ENCODE measurements at places on chromosomes 3 and 15. TPM values are rescaled to one million over a fixed set of nuclear protein-coding genes. Genes with fewer than 3 reads are reported as not detected.
A peak's percentile ranks its signal among the peaks of the same experiment; 100 is the strongest.

DNA sequence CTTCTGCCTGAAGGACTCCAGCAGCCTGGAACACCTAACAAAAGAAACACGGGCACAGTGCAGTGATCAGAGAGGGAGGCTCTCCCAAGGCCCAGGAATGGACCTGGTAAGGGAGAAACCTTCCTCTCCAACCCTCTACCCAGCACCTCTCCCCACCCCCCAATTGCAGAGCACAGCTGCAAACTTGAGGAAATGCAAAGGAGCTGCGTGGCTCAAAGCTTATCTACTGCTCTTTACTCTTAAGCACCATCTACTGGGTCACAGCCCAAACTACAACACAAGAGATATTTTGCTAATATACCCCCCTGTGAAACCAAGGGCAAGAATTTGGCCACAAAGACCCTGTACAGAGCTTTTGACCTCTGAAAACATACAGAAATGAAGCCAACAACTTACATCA is 328.3 kb downstream of the OXSM start:
- no peaks in the 10 kb centered on the region for H3K4me1 ChIP-seq
- H3K4me3 ChIP-seq: no peak overlapping the region
- H3K27ac ChIP-seq: no peak overlapping the region
- no peak for DNase-seq
- no peaks in the 10 kb centered on the region for H3K27me3 ChIP-seq
- H3K36me3 ChIP-seq: no peaks in the 10 kb centered on the region

DNA sequence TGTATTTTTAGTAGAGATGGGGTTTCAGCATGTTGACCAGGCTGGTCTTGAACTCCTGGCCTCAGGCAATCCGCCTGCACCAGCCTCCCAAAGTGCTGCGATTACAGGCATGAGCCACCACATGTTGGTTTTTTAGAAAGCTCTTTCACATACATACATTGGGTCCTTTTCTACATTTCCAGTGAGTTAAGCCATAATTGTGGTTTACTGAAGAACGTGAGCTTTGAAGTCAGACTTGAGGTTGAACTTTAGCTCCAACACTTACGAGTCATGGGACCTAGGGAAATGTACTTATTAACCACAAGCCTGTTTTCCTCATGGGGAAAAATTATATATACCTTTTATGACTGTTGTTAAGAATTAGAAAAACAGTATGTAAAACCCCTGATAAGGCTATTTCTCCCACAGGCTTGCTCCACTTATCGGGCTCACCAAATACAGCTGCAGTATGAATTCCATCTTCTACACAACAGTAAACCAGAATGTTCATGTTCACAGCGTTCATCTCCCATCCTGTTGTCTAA is 39.0 kb downstream of the GPR160 start:
- no peaks in the 10 kb centered on the region for H3K27me3 ChIP-seq
- no peaks in the 10 kb centered on the region for H3K4me1 ChIP-seq
- H3K36me3 ChIP-seq: no peaks in the 10 kb centered on the region
- DNase-seq: no peak

GRCh38 chr3:100957261-100957986 is 35.8 kb downstream of the ABI3BP start:
- H3K36me3 ChIP-seq: no peaks in the 10 kb centered on the region
- H3K27ac ChIP-seq: peak overlapping the region; percentile 6
- H3K4me3 ChIP-seq: no peak overlapping the region
- DNase-seq: no peak

- H3K4me3 ChIP-seq: no peak overlapping the region
- no peak for DNase-seq
- no peaks in the 10 kb centered on the region for H3K4me1 ChIP-seq
- no peaks in the 10 kb centered on the region for H3K36me3 ChIP-seq
Measured at GRCh38 chr3:44883999-44884431, 9.6 kb downstream of the TGM4 start.

DNA sequence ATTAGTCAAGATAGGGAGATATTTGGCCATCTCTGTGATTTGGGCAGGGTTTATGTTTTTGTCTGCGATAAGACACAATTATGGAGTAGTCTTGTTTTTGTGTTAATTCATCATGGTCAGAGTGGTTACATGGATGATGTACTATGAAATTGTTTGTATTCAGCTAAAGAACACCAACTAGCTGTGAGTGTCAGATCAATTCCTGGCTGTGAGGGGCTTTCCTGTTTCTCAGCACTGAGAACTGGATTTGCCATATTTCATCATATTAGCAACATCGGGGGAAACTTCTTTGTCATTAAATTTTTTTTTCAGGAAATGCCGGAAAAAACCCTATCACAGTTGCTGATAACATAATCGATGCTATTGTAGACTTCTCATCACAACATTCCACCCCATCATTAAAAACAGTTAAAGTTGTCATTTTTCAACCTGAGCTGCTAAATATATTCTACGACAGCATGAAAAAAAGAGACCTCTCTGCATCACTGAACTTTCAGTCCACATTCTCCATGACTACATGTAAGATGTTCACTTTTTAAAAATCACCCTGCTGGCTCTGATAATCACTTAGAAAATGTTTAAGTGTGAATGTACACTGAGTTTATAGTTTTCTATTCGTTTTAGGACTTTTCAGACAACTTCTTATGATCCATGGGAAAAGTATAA is 49.2 kb downstream of the PARP15 start:
- no peaks in the 10 kb centered on the region for H3K36me3 ChIP-seq
- H3K4me3 ChIP-seq: no peak overlapping the region
- H3K27me3 ChIP-seq: no peaks in the 10 kb centered on the region
- no peak overlapping the region for H3K27ac ChIP-seq

GRCh38 chr15:59303633-59304032 is 69.0 kb downstream of the MYO1E start:
- H3K4me1 ChIP-seq: peaks cover 11% of the 10 kb centered on the region
- no peak overlapping the region for H3K4me3 ChIP-seq
- H3K36me3 ChIP-seq: no peaks in the 10 kb centered on the region
- H3K27me3 ChIP-seq: no peaks in the 10 kb centered on the region

GRCh38 chr15:95656595-95656994 is 673.9 kb upstream of the NR2F2 start:
- no peak overlapping the region for H3K4me3 ChIP-seq
- H3K4me1 ChIP-seq: no peaks in the 10 kb centered on the region
- no peaks in the 10 kb centered on the region for H3K36me3 ChIP-seq

DNA sequence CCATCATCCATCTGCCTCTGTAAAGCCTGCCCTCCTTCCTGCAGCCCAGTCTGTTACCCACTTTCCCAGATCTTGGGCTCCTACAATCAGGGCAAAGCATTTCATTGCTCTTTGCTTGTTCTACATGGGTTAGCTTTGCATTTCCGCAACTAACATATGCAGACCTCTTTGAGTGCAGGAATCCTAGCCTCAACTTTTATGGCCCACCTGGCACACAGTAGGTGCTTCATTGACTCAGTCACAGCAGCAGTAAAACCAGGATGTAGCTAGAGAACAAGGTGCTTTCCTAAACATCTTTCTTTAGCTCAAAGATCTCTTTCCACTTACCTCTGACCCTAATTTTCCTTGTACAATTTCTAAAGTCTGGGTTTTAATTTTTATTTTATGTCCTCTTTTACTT is 3.5 kb downstream of the CD80 start:
- no peak for DNase-seq
- no peak overlapping the region for H3K4me3 ChIP-seq
- H3K27me3 ChIP-seq: no peaks in the 10 kb centered on the region

GRCh38 chr15:44207643-44208042 is 12.6 kb upstream of the FRMD5 start:
- H3K36me3 ChIP-seq: no peaks in the 10 kb centered on the region
- no peaks in the 10 kb centered on the region for H3K27me3 ChIP-seq
- H3K4me1 ChIP-seq: no peaks in the 10 kb centered on the region
- no peak overlapping the region for H3K27ac ChIP-seq

GRCh38 chr15:80450811-80451321 is 46.7 kb downstream of the ARNT2 start:
- DNase-seq: no peak
- H3K4me1 ChIP-seq: no peaks in the 10 kb centered on the region
- no peak overlapping the region for H3K4me3 ChIP-seq
- no peaks in the 10 kb centered on the region for H3K36me3 ChIP-seq
- no peaks in the 10 kb centered on the region for H3K27me3 ChIP-seq
- no peak overlapping the region for H3K27ac ChIP-seq

GRCh38 chr3:52405601-52406110 is 39.2 kb downstream of the SEMA3G start:
- H3K4me3 ChIP-seq: no peak overlapping the region
- H3K27me3 ChIP-seq: no peaks in the 10 kb centered on the region
- no peak for DNase-seq
- no peak overlapping the region for H3K27ac ChIP-seq

GRCh38 chr3:126126286-126126685 is 42.4 kb upstream of the SLC41A3 start:
- H3K27me3 ChIP-seq: no peaks in the 10 kb centered on the region
- H3K27ac ChIP-seq: no peak overlapping the region
- H3K36me3 ChIP-seq: no peaks in the 10 kb centered on the region
- H3K4me1 ChIP-seq: peaks cover 4% of the 10 kb centered on the region
- H3K4me3 ChIP-seq: no peak overlapping the region

The SPSB4 gene
- not detected for total RNA-seq

The BRK1 gene
- total RNA-seq: 144 TPM

The RNF13 gene
- total RNA-seq: 142 TPM

Measured in breast epithelium (tissue), 4 donors.